ENCODE measurements at places on chromosomes 5 and 9. TPM values are rescaled to one million over a fixed set of nuclear protein-coding genes. Genes with fewer than 3 reads are reported as not detected.

DNA sequence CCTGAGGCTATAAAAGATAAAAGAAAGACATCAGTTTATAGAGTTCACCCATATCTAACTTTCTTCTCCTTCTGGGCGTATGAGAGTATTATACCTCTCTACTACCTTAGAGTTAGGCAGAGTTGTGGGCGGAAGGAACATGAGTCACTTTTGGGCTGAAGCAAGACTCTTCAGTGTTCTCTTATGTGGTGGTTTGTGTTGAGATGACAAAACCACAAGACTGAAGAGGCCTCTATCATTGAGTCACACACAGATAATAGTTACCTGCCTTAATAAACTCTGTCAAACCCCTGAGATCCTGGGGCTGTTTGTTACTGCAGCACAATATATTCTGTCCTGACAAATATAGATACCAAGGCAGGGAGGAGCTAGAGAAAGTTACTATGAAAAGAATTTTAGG lies 184.2 kb downstream of the EFNA5 start:
- peak; percentile 80 for DNase-seq

DNA sequence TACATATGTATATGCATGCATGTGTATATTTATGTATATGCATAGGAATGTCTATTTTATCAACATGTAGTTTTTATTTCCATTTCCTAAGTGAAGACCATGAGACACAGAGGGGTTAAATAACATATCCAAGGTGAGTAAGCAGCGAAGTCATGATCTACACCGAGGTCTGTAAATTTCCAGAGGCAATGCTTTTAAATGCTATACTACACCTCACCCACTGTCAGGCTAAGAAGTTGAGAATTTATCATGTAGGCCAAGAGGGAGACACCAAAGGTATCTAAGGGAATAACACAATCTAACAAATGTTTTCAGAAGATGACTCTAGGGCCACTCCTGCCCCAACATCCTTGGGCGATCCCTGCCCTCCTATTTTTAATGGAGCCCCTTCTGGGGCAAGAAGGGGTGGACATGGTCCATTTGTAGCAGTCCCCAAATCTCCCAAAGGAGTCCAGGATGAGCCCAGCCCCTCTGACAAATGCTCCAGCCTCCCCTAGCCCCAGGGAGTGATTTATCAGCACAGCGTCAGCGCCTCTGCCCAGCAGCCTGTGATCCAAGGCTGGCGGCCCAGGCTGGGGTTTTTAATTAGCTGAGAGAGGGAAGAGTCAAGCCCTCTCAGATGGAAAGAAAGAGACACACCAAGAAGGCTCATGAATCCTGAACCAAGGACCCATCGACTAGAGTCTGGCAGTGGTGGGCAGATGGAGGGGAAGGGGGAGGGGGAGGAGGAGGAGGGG lies 339.9 kb downstream of the ASTN2 start:
- DNase-seq = no peak

GRCh38 chr5:115963566-115963965 lies 1.3 kb downstream of the LVRN start:
- DNase-seq = no peak

- no peak for DNase-seq
Measured at GRCh38 chr9:91789941-91790340, 160.1 kb downstream of the ROR2 start.

DNA sequence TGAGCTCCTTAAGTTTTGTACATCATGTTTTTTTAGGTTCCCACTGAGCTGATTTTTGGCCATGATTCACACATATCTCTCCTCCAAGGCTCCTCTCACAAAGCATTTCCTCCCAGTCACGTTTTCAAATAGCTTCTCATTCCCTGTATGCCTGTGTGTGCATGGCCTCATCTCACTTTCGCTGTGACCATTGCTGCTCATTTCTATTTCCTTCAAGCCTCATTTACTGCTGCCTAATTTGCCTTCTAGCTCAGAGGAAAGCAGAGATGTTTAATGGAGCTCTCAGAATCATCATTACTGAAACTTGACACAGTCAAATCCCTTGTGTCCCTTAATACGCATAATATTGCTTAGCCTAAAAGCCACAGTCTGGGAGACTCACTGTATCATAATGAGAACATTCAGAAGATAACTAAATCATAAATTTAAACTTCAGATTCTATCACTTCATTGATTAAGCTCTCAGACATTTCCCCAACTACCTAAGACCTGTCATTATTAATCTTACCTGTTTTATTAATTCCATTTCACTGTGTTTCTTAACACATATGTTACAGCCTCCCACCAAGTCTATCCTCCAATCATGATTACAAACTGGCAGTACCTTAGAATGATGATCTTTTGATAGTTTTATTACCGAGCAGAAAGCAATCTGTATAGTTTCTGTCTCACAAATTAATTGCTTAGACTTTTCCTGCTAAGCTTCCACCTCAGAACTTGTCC lies 278.3 kb upstream of the PTGER4 start:
- no peak for DNase-seq

GRCh38 chr5:40410964-40411635 lies 268.6 kb upstream of the PTGER4 start:
- DNase-seq = peak; percentile 28

GRCh38 chr5:136750224-136750862 lies 385.0 kb upstream of the TRPC7 start:
- peak; percentile 20 for DNase-seq

- no peak for DNase-seq
Measured at GRCh38 chr5:132380741-132381140, 11.2 kb downstream of the SLC22A5 start.

DNA sequence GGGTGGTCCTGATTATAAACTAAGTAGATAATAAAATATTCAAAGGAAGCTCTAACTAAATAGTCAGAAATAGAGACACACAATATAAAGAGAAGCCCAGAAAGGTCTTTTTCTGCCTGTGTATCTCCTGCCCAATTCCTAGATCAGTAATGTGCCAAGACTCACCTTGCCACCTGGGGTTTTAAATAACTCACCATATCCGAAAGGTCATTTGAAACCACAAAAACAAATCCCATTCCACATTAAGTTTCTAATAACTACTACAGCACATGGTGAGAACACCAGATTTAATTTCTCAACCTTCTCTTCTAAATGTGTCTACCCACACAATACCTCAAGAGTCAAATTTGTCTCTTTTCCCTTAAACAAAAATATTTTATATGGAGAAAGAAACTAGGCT lies 75.2 kb downstream of the ZNF608 start:
- no peak for DNase-seq

- DNase-seq = peak; percentile 38
Measured at GRCh38 chr9:127035948-127036347, 86.5 kb downstream of the ANGPTL2 start.

GRCh38 chr9:89529243-89530035 lies 31.5 kb upstream of the SEMA4D start:
- DNase-seq = no peak

DNA sequence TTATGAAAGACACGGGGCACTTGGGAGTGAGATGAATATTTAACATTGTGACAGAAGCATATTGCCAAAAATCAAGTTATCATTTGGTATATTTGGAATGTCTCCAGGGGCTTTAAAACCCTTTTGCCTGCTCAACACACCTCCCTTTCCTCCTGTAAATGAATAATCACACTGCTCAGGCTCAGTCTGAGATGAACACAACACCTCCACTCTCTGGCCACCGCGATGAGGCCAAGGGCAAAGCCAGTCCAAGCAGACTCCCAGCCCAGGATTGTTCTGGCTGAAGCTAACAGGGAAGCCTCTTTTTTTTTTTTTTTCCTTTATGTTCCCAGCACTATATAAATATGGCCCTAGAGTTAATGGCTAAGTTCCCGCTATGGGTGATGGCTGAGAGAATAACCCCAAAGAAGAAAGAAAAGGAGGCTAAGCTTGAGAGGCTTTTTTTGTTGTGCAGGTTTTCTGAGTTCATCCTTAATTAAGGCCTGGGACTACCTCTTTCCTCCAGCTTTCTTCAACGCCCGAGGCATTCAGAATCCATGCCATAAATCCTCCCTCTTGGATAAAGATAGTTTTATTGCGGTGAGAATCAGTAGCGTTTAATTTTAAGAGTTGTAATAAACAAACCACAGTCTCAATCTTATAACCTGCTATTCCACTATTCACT lies 10.5 kb upstream of the ERAP1 start:
- no peak for DNase-seq

- peak; percentile 31 for DNase-seq
Measured at GRCh38 chr5:120803282-120803681, 339.2 kb downstream of the PRR16 start.

DNA sequence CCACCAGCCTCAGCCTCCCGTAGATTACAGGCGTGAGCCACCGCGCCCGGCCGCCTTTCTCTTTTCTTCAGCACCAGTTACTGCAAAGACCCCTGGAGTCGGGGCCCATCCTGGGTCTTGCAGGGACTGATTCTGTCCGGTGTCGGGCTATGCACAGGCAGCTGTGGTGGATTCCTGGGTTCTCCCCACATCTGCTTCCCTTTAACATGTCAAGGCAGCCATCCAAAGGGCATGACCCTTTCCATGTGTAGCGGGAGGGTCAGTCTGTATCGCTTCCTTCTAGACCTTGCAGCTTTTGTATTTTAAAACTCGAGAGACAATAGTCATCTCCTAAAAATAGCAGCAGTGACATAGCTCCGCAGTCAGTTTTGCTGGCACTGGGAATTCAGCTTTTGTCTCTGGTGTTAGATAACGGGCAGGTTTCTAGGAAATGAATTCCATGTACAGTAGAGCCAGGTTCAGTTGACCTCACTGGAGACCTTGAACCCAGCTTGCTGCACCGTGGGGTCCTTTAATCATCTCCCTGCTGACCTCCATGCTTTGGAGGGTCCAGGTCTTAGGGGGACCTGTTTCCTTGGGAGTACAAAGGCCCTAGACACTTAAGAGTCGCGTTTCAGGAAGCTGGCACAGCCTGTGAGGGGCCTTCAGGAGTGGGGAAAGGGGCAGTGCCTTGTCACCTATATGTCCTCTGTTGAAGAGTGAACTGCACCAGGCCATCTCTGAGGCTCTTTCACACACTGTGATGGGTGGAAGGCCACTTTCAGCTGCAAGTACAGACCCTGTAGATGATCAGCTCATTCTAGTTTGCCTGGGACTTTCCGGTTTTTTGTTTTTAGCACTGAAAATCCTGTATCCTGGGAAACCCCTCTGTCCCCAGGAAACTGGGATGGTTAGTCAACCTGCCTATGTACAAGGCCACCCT lies 13.8 kb downstream of the ANKRD33B start:
- DNase-seq = peak; percentile 59

DNA sequence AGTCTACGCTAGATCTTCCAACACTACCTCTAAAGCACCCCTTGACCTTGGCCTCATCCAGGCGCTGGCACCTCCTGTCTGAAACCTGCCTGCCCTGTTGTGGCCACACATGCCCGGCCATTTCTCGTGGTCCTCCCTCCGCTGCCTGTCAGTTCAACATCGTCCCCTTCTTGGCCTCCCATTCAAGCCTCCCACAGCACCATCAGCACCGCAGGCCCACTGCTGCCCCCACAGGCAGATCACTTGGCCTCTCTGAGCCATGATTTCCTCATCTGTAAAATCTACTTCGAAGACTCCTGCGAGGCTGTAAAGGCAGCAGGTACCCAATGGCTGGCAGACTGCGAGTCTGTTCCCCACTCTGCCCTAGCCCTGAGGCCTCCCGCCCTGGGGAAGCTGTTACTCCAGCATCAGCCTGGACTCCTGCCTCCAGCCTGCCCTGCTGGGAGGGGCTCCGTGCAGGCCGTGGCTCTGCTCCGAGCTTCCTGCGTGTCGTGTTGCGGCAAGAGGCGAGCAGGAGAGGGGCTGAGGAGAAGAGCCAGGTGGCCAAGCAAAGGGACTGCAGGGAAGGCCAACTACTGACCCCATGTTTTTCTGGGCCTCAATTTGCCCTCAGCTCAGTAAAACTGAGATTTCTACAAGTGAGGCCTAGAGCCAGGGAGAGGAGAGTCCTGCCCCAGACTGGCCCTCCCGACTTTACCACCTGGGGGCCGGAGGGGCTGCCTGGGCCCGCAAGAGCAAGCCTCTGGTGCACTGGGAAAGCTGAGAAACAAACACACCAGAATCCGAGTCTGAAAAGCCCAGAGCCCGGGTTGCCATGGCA lies 70.5 kb upstream of the LRRTM2 start:
- DNase-seq = no peak

DNA sequence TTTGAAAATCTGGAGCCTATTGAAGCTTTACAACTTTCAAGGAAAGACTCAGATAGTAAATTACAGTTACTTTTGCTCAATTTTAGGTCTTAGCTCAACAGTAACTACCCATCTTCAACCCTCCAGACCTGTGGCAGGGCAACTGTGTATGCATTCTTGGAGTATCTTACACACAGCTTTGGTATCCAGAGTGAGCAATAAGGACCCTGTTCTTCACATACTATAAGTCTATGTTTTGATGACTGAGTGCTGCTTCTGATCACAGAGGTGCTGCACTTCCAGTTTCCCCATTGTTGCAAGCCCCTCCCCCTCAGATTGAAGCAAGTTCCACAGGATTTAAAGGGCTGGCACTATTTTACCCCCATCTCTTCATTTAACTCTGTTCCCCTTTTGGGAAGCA lies 737.4 kb upstream of the GRAMD2B start:
- peak; percentile 47 for DNase-seq

DNA sequence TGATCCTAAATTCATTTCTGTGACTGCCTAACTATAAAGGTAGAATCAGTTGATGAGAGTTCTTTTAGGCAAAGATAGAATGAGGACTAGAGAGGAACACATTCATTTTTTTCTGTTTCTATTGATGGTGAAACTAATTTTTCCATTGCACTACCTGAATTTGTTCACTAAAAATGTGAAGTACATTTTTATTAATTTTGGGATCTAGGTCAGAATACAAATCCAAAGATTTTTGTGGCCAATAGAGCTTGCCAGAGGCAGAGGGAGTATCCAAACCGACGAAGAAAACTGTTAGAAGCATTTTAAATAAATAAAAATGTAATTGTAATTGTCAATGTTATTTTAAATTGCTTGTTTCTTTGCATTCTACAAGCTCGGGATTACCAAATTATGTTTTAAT lies 78.1 kb downstream of the MTREX start:
- no peak for DNase-seq

GRCh38 chr5:93580063-93580926 lies 724 bp downstream of the NR2F1-AS1 start:
- peak; percentile 61 for DNase-seq

DNA sequence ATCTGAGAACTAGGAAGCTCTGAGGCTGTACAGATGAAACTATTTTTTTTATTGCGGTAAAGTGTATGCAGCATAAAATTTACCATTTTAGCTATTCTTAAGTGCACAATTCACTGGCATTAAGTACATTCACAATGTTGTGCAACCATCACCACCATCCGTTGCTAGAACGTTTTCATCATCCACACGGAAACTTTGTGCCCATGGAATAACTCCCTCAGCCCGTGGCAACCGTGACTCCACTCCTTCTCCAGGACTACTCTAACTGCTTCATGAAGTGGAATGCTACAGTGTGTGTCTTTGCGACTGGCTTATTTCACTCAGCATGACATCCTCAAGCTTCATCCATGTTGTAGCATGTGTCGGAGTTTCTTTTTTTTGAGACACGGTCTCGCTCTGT lies 57.1 kb downstream of the COL23A1 start:
- DNase-seq = no peak

GRCh38 chr9:129613520-129614175 lies 7.3 kb downstream of the C9orf50 start:
- no peak for DNase-seq

- no peak for DNase-seq
Measured at GRCh38 chr5:132505641-132506040, 15.1 kb upstream of the IRF1 start.

- no peak for DNase-seq
Measured at GRCh38 chr5:165139721-165140120, 1634.3 kb downstream of the MAT2B start.

Gene SPATA31D3
- total RNA-seq = not detected

Gene TAF1L
- under 0.01 TPM for total RNA-seq

Gene GRXCR2
- not detected for total RNA-seq

Gene GLRA1
- total RNA-seq = not detected

Gene MRPS2
- 11.6 TPM for total RNA-seq

Gene EPB41L4B
- 1.5 TPM for total RNA-seq

Gene MSH3
- total RNA-seq = 12.1 TPM

Gene WHRN
- total RNA-seq = 0.51 TPM
